ENCODE measurements at places on chromosomes 11 and 22. TPM values are rescaled to one million over a fixed set of nuclear protein-coding genes. Genes with fewer than 3 reads are reported as not detected.

DNA sequence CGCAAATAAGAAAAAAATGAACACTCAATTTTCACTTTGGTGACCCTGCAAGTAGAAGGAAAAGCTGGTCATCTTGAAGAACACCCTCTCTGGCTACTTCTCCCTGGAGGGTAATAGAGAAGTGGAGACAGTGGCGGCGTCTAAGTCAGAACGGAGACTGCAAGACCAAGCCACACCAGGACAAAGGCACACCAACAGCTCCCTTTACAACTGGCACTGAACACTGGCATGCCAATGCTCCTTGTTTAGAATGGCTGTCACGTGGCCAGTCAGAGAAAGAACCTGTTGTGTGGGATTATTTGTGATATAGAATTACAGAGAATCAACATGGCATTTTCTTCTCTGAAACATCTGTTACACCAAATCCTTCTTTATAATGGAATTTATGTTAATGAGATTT is 61.3 kb upstream of the YPEL1 start:
- H3K36me3 ChIP-seq = peaks cover 34% of the 10 kb centered on the region
- peaks cover 4% of the 10 kb centered on the region for H3K4me1 ChIP-seq
- H3K4me3 ChIP-seq = no peak overlapping the region
- H3K27me3 ChIP-seq = no peaks in the 10 kb centered on the region
- DNase-seq = peak; percentile 74

GRCh38 chr22:22684580-22685561 is 40.5 kb downstream of the GGTLC2 start:
- DNase-seq = no peak
- H3K27me3 ChIP-seq = peaks cover 4% of the 10 kb centered on the region
- H3K27ac ChIP-seq = no peak overlapping the region
- no peak overlapping the region for H3K4me3 ChIP-seq
- no peaks in the 10 kb centered on the region for H3K36me3 ChIP-seq

GRCh38 chr11:17415523-17416104 is 27.2 kb upstream of the KCNJ11 start:
- peaks cover 12% of the 10 kb centered on the region for H3K27me3 ChIP-seq
- DNase-seq = peak; percentile 63
- no peak overlapping the region for H3K4me3 ChIP-seq

Gene ADAMTS8
- 5.3 TPM for total RNA-seq

Gene SOX10
- 2.2 TPM for total RNA-seq

Gene FXYD6
- total RNA-seq = 103 TPM
